H54 (cell line): ENCODE measurements at places on chromosomes 1 and 21.

DNA sequence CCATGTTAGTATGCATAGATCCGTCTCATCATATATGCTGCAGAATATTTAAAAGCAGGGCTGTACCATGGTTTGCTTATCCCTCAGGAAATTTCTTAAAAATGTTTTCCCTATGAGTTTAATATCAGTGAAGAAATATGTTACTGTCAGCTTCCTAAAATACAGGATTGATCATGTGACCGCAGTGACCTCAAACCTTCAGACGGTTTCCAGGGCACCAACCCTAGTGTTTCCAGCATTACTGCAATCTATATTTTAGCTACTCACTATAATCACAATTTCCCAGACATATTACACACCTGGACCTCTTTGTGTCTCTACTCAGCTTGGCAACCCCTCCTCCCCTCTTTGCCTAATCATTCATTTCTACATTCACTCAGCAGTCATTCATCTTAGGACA is 7.7 kb upstream of the SDHB start:
- no peak for DNase-seq

DNA sequence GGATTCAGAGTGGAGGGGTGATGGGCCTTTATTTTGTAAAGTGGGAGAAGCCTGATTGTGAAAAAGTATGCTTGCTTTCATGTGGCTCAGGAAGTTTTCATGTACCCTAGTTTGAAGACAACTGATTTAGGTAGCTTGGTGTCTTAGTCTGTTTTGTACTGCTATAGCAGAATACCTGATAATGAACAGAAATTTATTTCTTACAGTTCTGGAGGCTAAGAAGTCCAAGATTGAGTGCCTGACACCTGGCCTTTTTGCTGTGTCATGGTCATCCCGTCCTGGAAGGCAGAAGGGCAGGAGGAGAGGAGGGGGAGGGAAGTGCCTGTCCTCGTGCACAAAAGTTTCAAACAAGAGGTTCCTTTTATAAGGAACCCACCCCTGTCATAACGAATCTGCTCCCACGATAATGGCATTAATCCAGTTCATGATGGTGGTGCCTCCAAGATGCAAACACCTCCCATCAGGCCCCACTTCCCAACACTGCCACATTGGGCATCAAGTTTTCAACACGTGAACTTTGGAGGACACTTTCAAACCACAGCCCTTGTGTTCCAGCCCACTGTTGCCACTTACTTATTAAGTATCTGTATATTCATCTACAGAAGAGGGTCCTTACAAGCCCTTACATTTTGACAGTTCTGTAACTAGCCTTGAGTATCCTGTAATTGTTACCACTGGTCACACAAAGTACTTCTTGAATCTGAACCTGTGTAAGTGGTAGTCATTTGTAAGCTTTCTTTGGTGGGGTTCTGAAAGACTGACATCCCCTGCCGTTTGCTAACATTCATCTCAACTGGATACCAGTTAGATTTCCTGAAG is 9.5 kb downstream of the UCK2 start:
- no peak for DNase-seq

GRCh38 chr1:7726623-7727022 is 44.5 kb upstream of the VAMP3 start:
- DNase-seq: no peak

- no peak for DNase-seq
These were observed 52.0 kb downstream of the RUNX3 start for GRCh38 chr1:24878045-24878444.

GRCh38 chr1:64356636-64357256 is 113.2 kb upstream of the CACHD1 start:
- DNase-seq: no peak

- DNase-seq: no peak
These were observed 83.4 kb downstream of the ADSS2 start for GRCh38 chr1:244368279-244368678.

GRCh38 chr21:45322960-45323461 is 35.3 kb upstream of the POFUT2 start:
- DNase-seq: no peak

GRCh38 chr1:29330089-29330488 is 93.8 kb downstream of the PTPRU start:
- no peak for DNase-seq

DNA sequence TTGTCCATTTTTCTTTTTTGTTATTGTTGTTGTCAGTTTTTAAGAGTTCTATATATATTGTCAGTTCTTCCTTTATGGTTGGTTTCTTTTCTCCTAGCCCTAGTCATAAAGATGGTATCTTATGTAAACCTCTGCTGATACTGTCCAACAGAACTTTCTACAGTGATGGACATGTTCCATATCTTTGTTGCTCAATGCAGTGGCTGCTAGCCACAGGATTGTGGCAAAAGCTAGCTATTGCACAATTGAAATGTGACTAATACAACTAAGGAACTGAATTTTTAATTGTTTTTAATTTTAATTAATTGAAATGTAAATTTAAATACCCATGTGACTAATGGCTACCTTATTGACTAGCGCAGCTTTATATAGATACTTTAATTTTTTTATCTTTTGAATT is 411.8 kb upstream of the PTBP2 start:
- no peak for DNase-seq

DNA sequence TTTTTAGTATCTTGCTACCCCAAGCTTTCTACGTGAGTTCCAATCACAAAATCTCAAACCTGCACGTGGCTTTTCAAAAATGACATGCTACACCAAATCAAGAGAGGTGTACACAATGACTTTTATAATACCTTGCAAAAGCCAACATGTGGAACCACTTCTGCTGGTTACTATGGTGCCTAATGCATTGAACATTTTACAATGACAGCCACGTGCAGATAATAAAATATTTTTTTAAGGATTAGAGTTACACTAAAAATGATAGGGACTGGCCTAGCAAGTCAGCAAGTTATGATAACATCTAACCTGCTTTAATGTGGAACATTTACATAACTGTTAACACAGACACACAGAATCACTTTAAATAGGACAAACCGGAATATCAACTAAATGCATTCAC is 30.2 kb downstream of the EYA3 start:
- no peak for DNase-seq

DNA sequence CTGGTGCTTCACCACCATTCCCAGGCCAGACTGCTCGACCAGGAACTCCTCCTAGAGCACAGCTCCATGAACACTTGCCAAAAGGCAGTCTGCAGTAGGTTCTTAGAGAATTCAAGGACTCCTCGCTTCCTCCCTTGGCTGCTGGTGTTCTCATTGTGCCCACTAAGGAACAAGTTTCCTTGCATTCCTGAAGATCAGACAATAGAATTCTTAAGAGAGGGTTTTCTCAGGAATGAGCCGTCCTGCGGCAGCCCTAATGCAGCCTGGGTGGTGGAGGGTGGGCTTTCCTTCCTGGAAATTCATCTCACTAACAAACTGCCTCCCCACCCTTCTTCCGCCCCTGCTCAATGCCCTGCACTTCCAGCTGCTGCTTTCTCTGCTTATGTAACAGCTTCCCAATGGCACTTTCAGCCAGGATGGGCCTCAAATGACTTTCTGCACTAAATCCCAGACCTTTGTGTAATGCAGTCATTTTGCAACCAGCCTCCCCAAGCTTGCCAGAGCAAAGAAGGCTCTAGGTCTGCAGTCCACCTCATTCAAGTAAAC is 287.9 kb downstream of the PLPP3 start:
- DNase-seq: no peak

GRCh38 chr1:156112276-156113137 is 2.0 kb upstream of the LMNA start:
- DNase-seq: no peak

DNA sequence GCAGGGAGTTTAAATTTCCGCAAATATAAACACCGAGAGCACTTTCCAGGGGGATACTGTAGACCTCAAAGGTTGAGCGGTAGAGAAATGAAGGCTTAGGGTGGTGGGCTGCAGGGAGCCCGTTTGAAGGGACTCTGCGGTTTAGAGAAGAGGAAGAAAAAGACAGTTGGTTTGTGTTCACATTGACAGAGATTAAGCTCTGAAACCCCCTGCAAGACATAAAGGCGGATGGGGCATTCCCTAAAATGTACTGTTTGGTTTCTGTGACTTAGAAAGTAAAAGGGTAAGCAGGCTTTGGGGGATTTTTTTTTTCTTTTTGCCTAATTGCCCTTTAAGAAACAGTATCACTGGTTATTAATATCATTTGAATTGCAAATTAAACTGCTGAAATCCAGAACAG is 1.3 kb downstream of the KAZN start:
- DNase-seq: no peak

DNA sequence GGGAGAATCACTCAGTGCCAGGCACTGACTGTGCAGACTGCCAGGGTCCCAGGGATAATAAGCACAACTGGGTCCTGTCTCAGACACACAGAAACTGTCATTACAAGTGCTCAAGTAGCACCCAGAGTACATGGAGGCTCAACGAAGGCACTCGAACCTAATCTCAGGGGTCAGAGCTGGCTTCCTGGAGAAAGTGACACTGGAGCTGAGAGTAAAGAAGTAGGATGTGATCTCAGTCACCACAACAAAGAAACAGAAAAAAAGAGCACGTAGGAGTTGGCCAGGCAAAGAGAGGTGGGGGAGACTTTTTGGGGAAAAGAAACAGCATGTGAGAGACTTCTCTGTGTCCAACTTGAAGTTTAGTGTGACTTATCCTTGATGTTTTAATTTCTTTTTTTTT is 1.3 kb downstream of the CATSPER4 start:
- DNase-seq: no peak

DNA sequence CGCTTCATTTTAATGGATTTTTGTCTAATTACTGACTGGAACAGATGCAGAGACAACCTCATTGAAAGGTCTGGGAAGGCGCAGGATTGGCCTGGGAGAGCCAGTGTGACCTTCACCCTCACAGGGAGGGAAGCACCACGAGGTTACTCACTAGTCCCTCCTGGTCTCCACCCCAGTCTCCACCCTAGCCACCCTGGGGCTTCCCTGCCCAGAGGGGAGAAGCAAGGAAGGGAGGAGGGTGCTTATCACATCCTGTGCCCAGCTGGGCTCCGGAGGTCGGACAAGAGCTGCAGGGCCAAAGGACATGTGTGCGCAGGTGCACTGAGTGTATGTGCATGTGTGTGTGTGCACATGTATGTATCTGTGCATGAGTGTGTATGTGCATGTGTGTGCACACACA is 220.1 kb upstream of the VAMP3 start:
- DNase-seq: no peak

- DNase-seq: no peak
These were observed 45.8 kb downstream of the PKNOX1 start for GRCh38 chr21:43020177-43020576.

- no peak for DNase-seq
These were observed 152.8 kb downstream of the PPP1R12B start for GRCh38 chr1:202501281-202501680.

- DNase-seq: no peak
These were observed 1.4 kb downstream of the CDA start for GRCh38 chr1:20590306-20590777.

DNA sequence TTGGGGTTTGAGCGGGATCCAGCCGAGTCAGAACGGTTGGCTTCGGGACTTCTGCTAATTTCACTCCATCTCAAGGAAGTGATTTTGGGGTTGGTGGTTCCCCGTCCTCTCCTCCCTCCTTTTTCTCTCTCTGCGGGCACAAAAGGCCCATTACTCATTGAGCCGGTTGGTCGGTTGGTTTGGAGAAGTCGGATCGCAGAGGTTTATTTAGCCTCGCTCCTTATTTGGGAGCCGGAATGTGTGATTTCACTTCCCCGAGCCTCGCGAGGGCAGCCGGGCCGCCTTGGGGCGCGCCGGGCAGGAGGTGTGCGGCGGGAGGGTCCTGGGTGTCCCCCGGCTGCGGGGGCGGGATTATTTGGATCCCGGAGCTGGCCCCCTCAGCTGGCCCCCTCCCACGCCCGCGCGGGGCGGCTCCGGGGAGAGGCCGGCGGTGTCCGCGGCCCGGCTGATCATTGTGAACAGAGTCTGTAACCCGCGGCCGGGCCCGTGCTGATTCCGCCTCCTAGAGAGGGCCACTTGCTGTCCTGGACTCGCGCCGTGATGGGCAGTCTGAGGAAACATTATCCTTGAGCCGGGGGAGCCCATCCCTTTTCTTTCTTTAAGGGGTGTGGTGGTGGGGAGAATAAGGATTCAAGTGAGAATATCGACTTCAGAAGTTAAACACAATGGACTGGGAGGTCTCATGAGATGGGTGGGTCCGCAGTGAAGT is 1.2 kb downstream of the MAPKAPK2 start:
- DNase-seq: peak; percentile 56

- no peak for DNase-seq
These were observed 72.9 kb downstream of the TRIM11 start for GRCh38 chr1:228333739-228334115.

DNA sequence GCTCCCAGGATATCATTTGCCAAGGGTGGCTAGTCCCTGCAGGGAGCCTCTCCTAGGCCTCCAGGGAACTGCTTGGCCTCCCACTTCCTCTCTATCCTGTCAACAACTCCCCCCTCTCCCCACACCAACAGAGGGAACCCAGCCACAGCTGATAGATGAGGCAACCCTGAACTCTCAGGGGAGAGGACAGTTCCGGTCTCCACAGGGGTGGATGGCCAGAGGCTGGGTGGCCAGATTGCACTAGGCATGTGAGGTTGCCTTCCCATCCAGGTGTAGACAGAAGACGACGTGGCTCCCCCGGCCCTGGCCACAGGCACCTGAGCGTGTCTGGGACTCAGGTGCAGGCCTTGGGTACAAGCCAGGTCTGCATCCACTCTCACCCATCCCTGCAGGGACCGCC is 53.3 kb downstream of the TOR1AIP2 start:
- no peak for DNase-seq

DNA sequence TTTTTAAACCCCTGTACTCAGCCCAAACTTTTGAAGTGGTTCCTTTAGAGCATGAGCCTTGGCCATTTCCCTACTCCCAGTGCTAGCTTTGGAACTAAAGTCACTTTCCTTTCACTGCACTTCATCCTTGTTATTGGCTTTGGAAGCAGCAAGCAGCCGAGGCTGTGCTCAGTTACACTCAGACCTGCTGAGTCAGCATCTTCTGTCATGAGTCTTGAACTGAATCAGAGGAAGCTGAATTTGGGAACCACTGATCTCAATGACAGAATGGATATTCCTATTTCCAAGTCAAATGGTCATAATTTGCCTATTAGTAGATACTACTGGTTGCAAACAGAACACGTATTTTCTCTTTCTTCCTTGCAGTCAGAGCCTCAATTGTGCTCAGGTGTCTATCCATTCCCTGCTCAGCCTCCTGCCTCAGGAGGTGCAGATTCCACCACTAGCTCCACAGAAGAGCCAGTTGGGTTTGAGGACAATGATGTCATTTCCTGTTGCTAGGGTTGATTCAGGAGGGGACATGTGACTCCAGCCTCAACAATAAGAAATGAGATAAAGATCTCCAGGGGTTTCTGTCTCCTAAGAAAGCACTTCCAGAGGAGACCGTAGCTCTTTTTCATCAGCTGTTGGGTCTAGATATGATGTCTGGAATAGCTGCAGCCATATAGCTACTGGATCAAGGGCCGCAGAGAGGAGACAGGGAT is 44.9 kb upstream of the NTPCR start:
- no peak for DNase-seq

- DNase-seq: no peak
These were observed 27.0 kb downstream of the ZC3H11B start for GRCh38 chr1:219585837-219586455.

- no peak for DNase-seq
These were observed 78.9 kb downstream of the CAMTA1 start for GRCh38 chr1:6864166-6864565.

- no peak for DNase-seq
These were observed 200.3 kb downstream of the HHIPL2 start for GRCh38 chr1:222347627-222348026.
